ENCODE measurements at places on chromosomes 5 and 9.

DNA sequence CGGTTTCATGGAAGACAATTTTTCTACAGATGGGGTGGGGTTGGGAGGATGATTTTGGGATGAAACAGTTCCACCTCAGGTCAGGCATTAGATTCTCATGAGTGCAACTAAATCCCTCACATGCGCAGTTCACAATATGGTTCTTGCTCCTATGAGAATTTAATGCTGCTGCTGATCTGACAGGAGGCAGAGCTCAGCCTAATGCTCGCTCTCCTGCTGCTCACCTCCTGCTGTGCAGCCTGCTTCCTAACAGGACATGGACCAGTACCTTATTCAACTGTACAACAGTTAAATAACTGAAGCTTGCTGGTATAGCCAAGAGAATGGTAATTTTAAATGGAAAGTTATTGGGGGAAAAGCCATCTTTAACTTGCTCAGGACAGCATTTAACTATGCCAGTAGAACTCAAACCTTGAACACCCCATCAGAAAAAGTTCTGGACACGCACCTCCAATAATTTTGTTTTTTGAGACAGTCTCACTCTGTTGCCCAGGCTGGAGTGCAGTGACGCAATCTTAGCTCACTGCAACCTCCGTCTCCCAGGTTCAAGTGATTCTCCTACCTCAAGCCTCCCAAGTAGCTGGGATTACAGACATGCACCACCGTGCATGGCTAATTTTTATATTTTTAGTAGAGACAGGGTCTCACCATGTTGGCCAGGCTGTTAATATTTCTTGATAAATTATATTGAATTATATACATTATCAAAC, 27.7 kb downstream of the HMGCR start:
- DNase-seq, result no peak

DNA sequence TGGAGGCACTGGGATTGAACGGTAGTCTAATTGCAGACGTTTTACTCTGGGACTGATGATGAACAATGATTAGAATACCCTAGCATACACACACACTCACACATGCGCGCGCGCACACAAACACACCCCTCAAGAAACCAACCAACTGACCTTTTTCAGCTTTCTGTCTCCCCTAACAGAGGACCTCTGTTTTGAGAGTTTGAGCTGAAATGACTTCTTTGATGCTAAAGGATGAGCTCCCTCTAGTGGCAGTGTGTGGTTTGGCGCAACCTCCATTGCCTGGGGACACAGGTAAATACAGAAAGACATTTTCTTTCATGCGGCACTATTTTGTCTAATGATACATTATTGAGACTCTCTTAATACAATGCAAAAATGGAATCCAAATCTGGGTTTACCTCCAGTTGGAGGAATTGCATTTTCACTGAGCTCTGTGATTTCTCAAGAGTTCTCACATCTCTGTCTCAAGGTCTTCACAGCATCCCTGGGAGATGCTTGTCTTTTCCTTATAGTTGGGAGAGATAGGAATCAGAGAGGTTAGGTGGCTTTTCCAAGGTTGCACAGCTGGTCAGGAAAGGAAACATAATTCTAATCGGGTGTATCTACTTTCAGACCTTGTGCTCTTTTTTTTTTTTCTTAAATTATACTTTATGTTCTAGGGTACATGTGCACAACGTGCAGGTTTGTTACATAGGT, 187.5 kb downstream of the TMEM38B start:
- peak; percentile 34 for DNase-seq

DNA sequence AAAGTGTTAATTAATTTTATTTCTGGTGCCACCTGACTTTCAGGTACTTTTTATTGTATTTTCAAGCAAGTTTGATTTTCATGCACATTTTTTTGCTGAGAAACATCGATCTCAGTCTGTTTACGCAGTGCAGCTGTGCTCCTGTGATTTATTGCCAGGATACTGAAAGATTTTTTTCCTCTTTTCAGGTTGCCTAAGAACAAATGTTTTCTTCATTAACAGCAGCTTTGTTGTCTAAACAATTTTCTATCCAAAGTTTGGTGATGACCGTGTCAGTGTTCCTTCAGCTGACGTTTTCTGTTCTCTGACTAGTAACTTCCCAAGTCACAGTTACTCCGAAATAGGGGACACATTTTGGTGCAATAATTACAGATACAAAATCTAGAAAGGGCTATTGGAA, 78.1 kb downstream of the VCAN start:
- no peak for DNase-seq

DNA sequence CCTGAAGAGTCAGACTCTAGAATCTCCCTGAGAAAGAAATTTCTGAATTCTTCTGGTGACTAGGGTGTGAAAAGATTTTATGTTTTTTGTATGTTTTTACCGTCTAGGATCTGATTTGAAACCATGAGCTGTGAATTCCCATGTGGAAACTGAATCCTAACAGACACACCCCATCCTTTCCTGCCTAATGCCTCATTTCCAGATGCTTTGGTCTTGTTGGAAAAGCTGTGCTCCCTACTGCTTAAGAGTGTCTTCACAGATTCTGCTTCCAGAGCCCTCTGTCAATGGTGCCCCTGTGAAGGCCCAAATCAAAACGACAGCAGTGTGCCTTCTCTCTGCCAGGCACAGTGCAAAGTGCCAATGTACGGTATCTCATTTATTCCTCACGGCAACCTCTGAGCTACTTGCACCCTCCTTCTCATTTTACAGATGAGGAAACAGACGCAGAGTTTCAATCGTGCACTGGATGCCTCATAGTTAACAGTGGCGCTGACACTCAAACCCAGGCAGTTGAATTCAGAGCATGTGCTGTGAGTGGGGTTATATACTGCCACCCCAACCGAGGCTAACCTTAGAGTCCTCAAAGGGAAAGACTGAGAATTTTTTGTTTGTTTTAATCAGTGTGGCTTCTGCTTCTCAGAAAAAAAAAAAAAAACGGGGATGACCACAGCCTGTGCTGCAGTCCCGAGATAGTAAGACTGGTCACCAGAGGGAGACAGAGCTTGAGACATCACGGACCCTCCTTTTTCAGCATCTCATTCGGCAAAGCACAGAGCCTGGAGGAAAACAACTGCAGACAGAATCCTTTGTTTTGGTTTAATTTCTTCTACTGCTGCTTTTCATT, 188.4 kb downstream of the SNCAIP start:
- no peak for DNase-seq

GRCh38 chr5:50501491-50502228, 60.6 kb upstream of the EMB start:
- DNase-seq, result no peak

- DNase-seq, result no peak
Observed at GRCh38 chr9:116549061-116549664, 137.9 kb upstream of the TRIM32 start.

All from activated CD4-positive, alpha-beta T cell treated with anti-CD3 and anti-CD28 coated beads for 1 hour (primary cell).